ENCODE measurements at places on chromosomes 4 and X. TPM values are rescaled to one million over a fixed set of nuclear protein-coding genes. Genes with fewer than 3 reads are reported as not detected.

- no peaks in the 10 kb centered on the region for H3K36me3 ChIP-seq
- H3K4me1 ChIP-seq = peaks cover 4% of the 10 kb centered on the region
- H3K27ac ChIP-seq = no peak overlapping the region
- H3K4me3 ChIP-seq = no peak overlapping the region
- DNase-seq = peak; percentile 64
- H3K27me3 ChIP-seq = no peaks in the 10 kb centered on the region
Observed at GRCh38 chrX:24395775-24396174, 35.3 kb downstream of the SUPT20HL1 start.

DNA sequence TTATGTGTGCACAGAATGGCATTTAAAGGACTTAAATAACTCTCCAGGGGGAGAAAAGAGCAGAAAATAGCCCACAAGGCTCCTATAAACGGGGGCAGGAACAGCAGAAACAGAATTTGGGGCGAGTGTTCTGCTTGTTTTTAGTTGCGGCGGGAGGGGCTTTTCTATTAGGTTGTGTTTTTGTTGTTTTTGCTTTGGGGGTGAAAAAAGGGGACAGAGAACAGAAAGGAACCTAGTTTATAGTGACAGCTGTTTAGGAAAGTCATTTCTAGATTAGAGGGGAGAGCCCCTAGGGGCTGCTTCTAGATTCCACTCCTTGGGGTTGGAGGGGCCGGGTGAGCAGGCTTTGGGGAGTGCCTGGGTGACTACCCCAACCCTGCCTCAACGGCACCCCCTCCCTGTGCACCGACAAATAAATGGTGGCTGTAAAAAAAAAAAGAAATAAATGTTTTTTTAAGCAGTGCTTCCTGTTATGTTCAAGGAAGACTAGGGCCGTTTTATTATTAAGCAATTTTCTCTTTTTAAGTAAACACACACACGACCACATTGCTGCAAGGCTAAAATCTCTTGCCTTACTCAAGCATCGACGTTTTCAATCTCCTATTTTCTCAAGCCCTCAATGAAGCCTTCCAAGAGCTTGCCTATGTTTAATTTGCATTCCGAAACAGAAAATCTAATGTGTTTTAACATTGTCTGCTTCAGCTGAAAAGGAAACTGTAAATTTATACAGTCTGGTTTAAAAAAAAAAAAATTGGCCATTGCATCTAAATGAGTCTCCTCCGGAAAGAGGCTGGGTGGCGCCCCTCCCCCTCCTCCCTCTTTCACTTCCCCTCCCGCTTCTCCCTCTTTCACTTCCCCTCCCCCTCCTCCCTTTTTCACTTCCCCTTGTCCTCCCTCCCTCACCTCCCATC is 123.3 kb upstream of the TBL1X start:
- peak; percentile 71 for DNase-seq
- peak overlapping the region; percentile 34 for H3K4me3 ChIP-seq
- H3K36me3 ChIP-seq = no peaks in the 10 kb centered on the region
- H3K4me1 ChIP-seq = peaks cover 21% of the 10 kb centered on the region

GRCh38 chr4:3637326-3638016 is 105.2 kb upstream of the LRPAP1 start:
- H3K4me1 ChIP-seq = no peaks in the 10 kb centered on the region
- H3K4me3 ChIP-seq = no peak overlapping the region
- H3K36me3 ChIP-seq = no peaks in the 10 kb centered on the region
- H3K27me3 ChIP-seq = peaks cover 3% of the 10 kb centered on the region
- DNase-seq = no peak

DNA sequence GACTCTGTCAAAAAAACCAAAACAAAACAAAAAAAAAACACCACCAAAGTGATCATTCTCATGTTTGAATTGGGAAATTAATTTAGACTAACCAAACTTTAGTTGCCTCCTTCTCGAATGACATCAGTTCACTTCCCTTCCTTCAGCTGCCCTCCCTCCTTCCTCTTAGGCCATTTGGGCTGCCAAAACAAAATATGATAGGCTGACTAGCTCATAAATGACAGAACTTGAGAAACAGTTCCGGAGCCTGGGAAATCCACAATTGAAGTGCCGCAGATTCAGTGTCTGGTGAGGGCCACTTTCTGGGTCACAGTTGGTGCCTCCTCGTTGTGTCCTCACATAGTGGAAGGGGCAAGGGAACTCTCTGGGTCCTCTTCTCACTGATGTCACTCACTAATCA is 16.1 kb upstream of the WAS start:
- DNase-seq = no peak
- H3K27me3 ChIP-seq = no peaks in the 10 kb centered on the region
- no peaks in the 10 kb centered on the region for H3K36me3 ChIP-seq
- no peaks in the 10 kb centered on the region for H3K4me1 ChIP-seq
- no peak overlapping the region for H3K4me3 ChIP-seq

- no peak overlapping the region for H3K27ac ChIP-seq
- H3K36me3 ChIP-seq = no peaks in the 10 kb centered on the region
- H3K4me1 ChIP-seq = no peaks in the 10 kb centered on the region
- peaks cover 20% of the 10 kb centered on the region for H3K27me3 ChIP-seq
- no peak for DNase-seq
- H3K4me3 ChIP-seq = no peak overlapping the region
Observed at GRCh38 chrX:113770071-113770470, 813.8 kb upstream of the HTR2C start.

The UGT2A1 gene
- not detected for total RNA-seq

The H2AZ1 gene
- 44.7 TPM for total RNA-seq

The HTRA3 gene
- 32.4 TPM for total RNA-seq
